Fibroblast of upper back skin (primary cell): ENCODE measurements at places on chromosomes 3 and 15.

DNA sequence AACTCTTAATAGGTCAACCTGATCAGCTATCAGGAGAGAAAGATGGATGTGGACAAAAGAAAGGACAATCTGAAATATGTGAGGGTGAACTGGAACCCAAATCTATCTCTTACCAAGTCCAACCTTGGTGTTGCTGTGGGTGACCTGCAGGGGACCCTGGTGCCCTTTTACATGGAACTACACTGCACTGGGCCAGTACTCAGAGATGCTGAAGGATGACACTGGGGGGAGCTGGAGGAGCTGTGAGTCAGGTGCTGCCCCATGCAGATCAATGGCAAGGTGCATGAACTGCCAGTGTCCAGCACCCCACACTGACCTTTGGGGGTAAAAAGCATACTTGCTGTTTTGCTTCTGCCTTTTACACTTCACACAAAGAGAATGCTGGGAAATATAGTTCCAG lies 55.6 kb upstream of the TBC1D5 start:
- no peak for DNase-seq

- no peak for DNase-seq
Observed at GRCh38 chr3:72309661-72310418, 524.9 kb upstream of the PROK2 start.

DNA sequence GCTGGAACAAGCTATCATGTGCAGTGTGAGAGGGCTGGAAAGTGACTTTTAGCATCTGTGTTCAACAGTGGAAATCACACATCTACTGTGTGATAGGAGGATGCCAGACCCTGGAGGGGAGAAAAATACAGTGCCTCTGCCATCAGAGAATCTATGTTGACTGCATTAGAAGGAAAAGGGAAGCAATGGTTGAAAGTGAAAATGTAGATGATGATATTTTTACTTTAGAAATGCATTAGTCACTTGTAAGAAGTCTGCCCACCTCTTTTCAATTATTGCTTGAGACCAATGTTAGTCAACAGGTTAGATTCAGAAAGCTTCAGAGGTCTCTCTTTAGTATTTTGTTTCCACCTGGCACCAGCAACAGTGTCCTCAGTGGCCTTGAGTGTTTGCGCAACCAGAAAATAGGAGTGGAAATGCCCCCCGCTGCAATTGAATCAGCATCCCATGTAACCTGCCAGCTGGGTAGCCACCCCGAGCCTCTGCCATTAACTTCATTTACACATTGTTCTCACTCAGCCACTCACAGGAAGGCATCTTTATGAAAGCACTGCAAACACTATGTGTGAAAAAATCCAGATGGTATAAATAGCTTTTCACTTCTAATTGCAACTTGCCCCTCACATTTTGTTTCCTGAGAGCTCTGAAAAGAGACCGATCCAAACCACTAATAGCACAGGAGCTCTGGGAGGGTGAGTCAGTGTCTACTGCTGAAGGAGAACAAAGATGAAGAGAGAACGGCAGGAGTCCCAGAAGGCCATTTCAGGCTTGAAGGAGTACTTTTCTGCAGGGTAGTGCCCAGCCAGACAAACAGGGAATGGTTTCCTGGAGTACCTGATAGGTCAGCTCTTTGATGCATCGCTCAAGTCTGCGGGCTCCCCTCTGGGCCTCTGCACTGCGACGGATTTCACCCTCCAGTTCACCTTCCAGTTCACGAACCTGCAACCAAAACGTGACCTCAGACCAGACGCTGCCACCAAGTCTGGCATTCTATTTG lies 92.1 kb downstream of the HHLA2 start:
- DNase-seq = peak; percentile 53

DNA sequence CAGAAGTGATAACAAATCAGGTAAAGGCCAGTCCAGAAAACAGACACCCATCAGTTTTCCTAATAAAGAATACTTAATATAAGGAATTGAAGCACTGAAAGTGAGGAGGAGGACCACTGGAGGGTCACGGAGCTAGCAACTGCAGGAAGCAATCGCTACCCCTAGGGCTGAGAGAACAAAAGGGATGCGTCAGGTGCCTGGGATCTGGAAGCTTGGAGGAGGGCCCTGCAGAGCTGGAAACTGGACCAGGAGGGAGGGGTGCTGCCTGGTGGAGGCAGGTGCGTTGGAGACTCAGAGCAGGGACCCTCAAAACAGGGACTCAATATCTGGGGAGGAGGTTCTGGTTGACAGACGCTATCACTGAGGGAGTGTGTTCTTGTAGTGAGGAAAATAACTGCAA lies 308.1 kb upstream of the RASGRP1 start:
- no peak for DNase-seq

- DNase-seq = no peak
Observed at GRCh38 chr3:45343947-45344346, 44.4 kb upstream of the LARS2 start.

DNA sequence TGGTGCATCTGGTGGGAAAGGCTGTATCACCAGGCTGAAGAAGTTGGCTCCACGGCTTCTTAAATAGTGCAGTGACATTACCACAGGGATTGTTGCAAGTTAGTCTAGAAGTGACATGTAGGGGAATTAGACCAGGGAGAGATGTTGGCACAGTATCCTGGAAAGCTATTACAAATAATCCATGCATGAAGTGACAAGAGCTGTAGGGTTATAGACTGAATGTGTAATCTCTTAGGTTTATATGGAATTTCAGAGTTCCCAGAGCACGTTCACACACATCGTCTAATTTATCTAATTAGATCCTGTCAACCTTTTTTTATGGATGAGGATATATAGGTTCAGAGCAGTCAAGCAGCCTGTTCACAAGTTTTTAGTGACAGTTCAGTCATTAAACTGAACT lies 37.3 kb upstream of the APH1B start:
- DNase-seq = no peak

DNA sequence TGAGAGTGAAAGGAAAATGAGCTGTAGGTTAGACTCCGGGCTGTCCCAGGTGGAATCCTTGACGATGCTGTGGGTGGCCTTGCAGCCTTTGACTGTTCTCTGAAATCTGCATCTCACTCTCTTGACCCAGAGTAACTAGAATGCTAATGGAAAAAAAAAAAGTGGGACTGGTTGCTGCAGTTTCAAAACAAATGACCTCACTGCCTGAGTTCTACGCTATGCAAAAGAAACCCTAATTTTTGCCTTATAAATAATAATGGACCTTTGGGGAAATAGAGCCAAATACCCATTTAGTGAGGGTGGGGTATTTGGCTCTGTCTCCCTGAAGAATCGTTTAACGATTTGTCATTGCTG lies 309.7 kb upstream of the C2CD4B start:
- no peak for DNase-seq

- DNase-seq = no peak
Observed at GRCh38 chr15:60898896-60899295, 330.2 kb downstream of the RORA start.

DNA sequence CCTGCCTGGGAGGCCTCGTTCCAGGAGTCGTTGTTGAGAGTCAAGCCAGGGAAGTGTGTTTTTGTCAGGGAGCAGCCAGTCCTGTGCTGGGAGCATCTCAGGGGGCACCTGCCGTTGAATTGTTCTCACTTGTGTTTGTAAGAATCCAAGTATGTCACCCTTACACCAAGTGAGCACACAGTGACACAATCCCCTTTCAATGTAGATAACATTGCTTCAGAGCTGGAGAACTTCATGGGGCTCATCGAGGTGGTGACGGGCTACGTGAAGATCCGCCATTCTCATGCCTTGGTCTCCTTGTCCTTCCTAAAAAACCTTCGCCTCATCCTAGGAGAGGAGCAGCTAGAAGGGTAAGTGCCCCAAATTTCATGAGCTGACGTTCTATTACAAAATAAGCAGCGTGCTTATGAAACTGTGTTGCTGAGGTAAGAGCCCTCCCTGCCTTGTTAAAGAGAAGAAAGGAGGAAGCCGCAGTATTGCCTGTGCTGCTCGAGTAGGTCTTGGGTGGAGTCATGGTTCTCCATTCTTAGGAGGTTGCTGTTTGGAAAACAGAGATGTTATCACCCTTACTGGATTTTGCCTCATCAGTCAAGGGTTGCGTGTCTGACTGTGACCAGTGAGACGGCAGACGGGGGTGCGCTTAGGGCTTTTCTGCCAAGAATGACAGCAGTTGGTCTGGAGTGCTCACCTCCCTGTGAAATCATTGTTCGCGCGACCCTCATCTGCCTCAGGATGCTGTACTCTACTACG lies 108.1 kb downstream of the PGPEP1L start:
- no peak for DNase-seq

- DNase-seq = peak; percentile 88
Observed at GRCh38 chr3:70556056-70556455, 243.6 kb upstream of the MDFIC2 start.

DNA sequence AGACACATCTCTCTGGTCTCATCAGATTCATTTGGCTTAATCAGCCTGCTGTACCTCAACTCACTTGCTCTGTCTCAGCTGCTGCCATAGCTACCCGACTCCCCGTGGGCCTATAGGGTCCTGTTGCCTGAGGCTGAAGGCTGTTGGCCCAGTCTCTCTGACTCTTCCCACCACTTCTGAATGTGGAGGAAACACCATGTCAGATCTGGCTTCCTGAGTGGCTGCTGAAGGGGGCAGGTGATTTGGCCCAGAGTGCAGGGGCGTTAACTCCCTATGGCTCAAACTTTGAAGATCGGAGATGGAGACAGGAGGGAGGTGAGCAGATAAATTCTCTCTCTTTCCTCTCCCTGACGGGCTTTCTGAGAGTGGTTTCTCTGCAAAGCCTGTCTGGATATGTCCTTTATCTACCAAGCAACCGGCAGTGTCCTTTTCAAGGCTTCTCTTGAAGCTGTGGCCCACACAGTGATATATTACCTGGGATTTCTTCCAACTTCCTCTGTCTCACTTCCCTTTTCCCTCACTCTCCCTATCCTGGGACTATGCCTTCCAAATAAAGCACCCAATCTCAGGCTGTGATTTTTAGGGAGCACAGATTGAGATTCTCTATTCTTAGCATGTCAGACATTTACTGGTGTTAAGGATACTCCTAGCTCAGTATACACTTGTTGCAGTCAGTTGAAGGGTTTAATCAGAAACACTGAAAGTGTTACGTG lies 334.9 kb upstream of the TBC1D5 start:
- no peak for DNase-seq

DNA sequence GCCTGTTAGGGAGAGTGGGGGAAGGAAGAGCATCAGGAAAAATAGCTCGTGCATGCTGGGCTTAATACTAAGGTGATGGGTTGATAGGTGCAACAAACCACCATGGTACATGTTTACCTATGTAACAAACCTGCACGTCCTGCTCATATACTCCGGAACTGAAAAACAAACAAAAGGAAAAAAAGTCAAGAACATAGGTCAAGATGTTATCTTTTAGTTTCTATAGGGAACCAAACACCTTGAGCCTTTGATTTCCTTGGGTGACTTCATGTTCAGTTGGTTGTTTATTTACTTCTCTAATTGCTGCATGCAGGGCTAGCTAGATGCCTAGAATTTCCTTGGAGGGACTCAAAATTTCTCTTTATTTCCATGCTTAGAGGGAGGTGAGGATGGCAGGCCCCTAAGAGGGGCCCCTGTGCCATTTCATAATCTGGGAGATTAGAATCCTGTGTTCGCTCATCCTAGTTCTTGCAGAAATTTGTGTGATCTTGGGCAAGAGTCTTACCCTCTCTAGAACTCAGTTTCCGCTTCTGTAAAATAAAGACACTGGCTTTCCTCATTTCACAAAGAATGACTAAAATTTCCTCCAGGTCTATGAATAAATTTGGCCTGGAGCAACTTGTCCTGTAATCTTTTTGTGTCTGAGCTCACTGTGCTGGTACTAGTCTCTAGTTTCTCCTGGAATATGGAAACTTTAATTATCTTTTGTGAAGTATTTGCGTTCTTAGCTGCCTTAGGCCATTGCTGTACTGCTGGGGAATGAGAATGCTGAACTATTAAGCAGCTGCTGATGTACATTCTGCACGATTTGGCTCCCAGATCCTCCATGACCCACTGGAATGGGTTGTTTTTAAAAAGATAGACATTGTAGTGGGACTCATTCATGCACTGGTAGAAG lies 457.5 kb downstream of the EDEM1 start:
- DNase-seq = no peak

DNA sequence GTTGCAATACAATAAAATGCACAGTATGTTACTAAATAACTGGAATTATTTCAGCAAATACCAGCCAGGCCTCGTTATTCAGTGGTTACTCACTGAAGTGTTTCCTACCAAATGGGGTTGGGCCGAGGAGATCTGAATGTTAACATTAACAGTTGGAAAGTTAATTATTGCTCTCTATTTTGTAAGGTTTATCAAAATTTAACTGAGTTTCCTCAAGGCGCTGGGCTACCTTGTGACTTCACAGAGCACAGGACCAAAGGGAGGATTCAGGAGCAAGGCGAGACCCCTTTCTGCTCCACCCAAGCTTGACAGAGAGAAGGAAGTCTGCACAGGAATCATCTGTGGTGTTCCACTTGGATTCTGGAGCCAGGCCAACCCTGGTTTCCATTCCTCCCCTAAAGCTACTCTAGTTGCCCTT lies 21.6 kb downstream of the ADAMTS9 start:
- peak; percentile 77 for DNase-seq

DNA sequence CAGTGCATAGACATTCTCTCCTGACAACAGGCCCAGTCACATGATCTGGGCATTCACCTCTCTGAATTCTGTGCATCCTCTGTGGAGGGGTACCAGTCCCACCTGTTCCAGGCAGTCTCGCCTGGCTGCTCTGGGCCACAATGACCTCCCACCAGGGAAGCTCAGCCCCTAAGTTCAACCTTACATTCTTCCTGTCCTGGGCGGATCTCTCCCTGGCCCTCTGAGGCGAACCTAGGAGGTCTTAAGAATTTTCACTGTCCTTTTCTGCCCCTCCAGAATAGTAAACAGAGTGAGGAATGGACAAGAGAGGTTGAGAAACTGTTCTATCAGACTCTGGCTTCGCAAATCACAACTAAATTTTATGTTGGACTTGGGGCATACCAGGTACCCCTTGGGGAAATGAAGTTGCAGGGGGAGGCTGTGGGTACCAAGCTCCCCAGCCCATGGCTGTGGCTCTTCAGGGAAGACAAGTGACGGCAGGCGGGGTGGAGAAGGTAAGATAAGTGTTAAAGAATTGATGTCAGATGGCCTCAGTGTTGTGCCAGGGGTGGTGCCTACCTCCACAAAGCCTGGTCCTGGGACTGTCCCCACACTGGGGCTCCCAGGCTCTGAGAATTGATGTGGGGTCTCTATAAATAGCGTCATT lies 5.3 kb downstream of the SCN5A start:
- no peak for DNase-seq

- DNase-seq = peak; percentile 26
Observed at GRCh38 chr3:14633819-14634424, 17.6 kb upstream of the CCDC174 start.

- peak; percentile 49 for DNase-seq
Observed at GRCh38 chr3:33645060-33645647, 72.9 kb downstream of the CLASP2 start.
